Stimulated activated naive CD4-positive, alpha-beta T cell (primary cell): ENCODE measurements at places on chromosomes 7 and 10.

- no peak for DNase-seq
Measured at GRCh38 chr7:112414855-112415490, 35.3 kb upstream of the IFRD1 start.

DNA sequence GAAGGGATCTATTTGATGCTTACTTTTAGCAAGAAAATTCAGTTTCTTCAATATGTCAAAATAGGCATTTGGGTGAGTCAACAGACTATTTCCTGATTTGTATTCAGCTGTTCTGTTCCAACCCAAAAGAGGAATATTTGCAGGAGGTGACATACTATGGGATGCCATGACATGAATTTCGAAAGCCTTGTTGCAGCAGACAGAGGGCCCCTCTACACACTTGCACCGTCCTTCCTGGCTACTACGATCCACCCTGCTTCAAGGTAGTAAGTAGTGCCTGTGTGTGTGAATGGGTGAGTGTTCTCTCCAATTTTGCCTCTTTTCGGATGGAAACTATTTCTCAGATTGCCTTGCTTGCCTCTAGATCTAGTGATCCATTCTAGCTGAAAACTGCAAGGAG, 413.0 kb upstream of the ADARB2 start:
- no peak for DNase-seq

- no peak for DNase-seq
Measured at GRCh38 chr7:157526913-157527634, 190.3 kb downstream of the DNAJB6 start.

GRCh38 chr7:121752706-121753105, 120.3 kb upstream of the PTPRZ1 start:
- no peak for DNase-seq

DNA sequence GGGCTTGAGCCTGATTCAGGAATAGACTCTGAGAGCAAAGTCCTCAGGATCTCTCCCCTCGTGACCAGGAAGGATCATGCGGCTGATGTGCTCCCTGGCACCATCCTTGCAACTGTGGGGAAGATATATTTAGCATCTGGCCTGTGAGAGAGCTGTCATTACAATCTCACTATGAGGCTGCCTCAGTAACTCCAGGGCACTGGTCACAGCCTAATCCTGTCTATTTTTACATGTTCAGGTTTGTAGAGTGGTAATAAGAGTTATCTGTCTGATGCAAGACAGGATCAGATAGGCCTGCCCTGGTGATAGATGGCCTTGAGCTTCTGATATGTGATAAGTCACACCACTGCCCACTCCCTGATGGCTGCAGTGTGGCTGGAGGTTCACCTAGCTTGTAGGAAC, 50.7 kb downstream of the PPP1R3C start:
- no peak for DNase-seq

DNA sequence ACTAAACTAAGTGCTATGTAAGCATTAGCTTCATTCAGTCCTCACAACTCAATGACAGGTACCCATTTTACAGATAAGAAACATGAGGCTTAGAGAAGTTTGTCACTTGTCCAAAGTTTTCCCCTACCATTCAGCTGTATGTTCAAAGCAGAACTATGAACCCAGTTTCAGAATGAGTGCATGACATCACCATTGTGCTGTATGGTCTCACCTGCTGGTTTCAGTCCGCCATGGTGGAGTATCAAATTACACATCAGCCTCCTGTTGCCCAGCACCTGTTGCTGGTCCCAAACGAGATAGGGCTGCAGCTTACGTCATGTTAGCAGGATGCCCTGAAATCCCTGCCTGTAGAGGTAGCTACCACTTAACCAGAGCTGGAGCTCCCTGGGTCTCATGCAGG, 95.0 kb downstream of the DYNC1I1 start:
- no peak for DNase-seq

DNA sequence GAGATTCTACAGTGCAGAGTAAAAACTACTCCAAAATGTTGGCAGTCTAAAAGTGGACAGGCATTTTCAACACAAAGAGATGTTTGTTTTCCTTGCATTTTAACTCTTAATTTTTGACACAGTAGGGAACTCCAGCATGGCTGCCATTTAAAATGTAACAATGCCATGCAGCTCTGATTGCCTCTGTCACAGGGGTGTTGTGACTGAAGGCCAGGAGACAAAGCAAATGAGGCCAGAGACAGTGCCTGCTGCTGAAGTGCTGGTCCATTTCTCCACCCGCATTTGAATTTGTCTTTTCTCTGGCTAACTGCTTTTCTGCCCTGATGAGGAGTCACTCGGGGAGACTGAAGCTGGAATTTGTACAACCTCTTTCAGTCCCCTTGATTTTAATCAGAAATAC, 710.6 kb upstream of the GALNT17 start:
- DNase-seq, result no peak

- DNase-seq, result no peak
Measured at GRCh38 chr10:100824886-100825285, 79.5 kb downstream of the PAX2 start.

DNA sequence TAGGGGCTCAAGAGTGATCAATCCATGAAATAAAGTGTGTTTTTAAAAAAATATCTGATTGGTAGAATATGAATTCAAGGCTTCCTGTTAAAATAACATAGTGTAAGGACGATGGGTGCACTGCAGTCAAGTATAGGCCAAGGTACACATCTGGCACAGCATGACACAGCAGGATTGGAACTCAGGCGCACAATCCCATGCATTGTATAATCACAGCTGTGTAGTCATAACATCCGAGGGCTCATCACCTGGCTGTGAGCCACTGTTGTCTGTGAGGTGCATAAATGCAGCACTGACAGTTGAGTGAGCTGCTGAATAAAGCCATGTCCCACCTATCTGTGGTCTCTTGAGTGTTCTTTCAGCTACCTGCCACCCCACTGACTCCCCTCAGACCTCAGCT, 142.3 kb upstream of the HPS1 start:
- DNase-seq, result no peak
